ENCODE measurements at places on chromosomes 6 and 20.

- no peak for DNase-seq
These were observed 12.2 kb upstream of the MOXD1 start for GRCh38 chr6:132413499-132413802.

- no peak for DNase-seq
These were observed 327.8 kb downstream of the TAF4 start for GRCh38 chr20:61737812-61738443.

- no peak for DNase-seq
These were observed 84.3 kb downstream of the THBS2 start for GRCh38 chr6:169169375-169169774.

- no peak for DNase-seq
These were observed 247.9 kb downstream of the RFPL4B start for GRCh38 chr6:112594886-112595594.

Data from non-pigmented ciliary epithelial cell (primary cell).